ENCODE measurements at places on chromosomes 12 and 14. TPM values are rescaled to one million over a fixed set of nuclear protein-coding genes. Genes with fewer than 3 reads are reported as not detected.

FAM90A1 gene
- 0.36 TPM for total RNA-seq

TSPAN8 gene
- total RNA-seq: not detected

TRIM9 gene
- total RNA-seq: 0.24 TPM

L3HYPDH gene
- 6.5 TPM for total RNA-seq

IL31 gene
- not detected for total RNA-seq

NAV3 gene
- not detected for total RNA-seq

UTP20 gene
- 22.7 TPM for total RNA-seq

SCNN1A gene
- total RNA-seq: not detected

SYT10 gene
- not detected for total RNA-seq

RPS6KA5 gene
- 47.5 TPM for total RNA-seq

NELL2 gene
- total RNA-seq: 2.6 TPM

ENDOU gene
- not detected for total RNA-seq

FAIM2 gene
- 0.50 TPM for total RNA-seq

TC2N gene
- total RNA-seq: 12.0 TPM

GRIP1 gene
- not detected for total RNA-seq

GDF3 gene
- not detected for total RNA-seq

ESYT1 gene
- total RNA-seq: 89.3 TPM

RNASE3 gene
- total RNA-seq: not detected

PLEKHH1 gene
- 1.2 TPM for total RNA-seq

NKX2-1 gene
- total RNA-seq: not detected

SOS2 gene
- total RNA-seq: 52.1 TPM

LALBA gene
- not detected for total RNA-seq

SYCP3 gene
- total RNA-seq: 2.4 TPM

ARMH4 gene
- not detected for total RNA-seq

ACVR1B gene
- 17.5 TPM for total RNA-seq

CRACR2A gene
- 139 TPM for total RNA-seq

LGR5 gene
- not detected for total RNA-seq

SMIM41 gene
- not detected for total RNA-seq

SOCS2 gene
- total RNA-seq: 14.1 TPM

CABP1 gene
- 0.24 TPM for total RNA-seq

LYZ gene
- 0.36 TPM for total RNA-seq

ADAM20 gene
- 0.78 TPM for total RNA-seq

ANO2 gene
- total RNA-seq: not detected

PAH gene
- total RNA-seq: not detected

CCDC177 gene
- not detected for total RNA-seq

AICDA gene
- total RNA-seq: 0.67 TPM

BLOC1S1 gene
- total RNA-seq: 54.8 TPM

KRT6C gene
- total RNA-seq: not detected

HELB gene
- total RNA-seq: 26.2 TPM

ESPL1 gene
- total RNA-seq: 127 TPM

AMN gene
- 1.0 TPM for total RNA-seq

HOXC13 gene
- total RNA-seq: not detected

OVCH1 gene
- total RNA-seq: not detected

TMPRSS12 gene
- total RNA-seq: not detected

KRT86 gene
- total RNA-seq: not detected

GATC gene
- 28.2 TPM for total RNA-seq
